Bronchial epithelial cell (primary cell): ENCODE measurements at places on chromosomes 11 and 22. TPM values are rescaled to one million over a fixed set of nuclear protein-coding genes. Genes with fewer than 3 reads are reported as not detected.

FUT4 gene
- total RNA-seq, result 1.0 and 1.8 TPM in 2 replicates

NLRP10 gene
- under 0.01 and 3.1 TPM in 2 replicates for total RNA-seq

OVOL1 gene
- total RNA-seq, result 6.3 and 17.8 TPM in 2 replicates

TMEM86A gene
- 0.53 and 0.90 TPM in 2 replicates for total RNA-seq

CFAP300 gene
- 4.7 and 8.7 TPM in 2 replicates for total RNA-seq

OR4D9 gene
- not detected in 2 replicates for total RNA-seq

GPR152 gene
- not detected in 2 replicates for total RNA-seq

YAP1 gene
- total RNA-seq, result 151 and 152 TPM in 2 replicates

OR8A1 gene
- not detected in 2 replicates for total RNA-seq

SYT13 gene
- not detected in 2 replicates for total RNA-seq

AASDHPPT gene
- 48.4 and 53.9 TPM in 2 replicates for total RNA-seq

TEX54 gene
- not detected in 2 replicates for total RNA-seq
